ENCODE measurements at places on chromosomes 7 and 10.

DNA sequence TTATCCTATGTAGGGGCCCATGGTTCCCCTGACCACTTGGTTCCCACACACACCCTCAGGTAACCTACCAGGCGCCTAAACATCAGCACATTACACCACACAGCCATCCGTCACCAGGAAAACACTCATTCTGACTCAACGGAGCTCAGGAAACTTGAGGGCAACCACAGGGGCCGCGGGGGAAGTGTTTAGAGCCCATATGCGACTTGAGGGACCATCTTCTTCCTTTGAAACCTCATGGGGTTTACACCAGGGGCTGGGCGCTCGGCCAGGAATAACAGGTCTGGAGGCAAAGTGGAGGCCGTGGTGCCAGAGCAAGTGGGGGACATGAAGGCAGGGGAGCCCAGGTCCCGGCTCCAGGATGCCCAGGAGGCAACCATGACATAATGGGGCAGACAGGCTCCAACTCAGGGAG lies 1.5 kb downstream of the STX1A start:
- DNase-seq: peak; percentile 63

GRCh38 chr10:56551037-56551436 lies 190.0 kb upstream of the ZWINT start:
- no peak for DNase-seq

DNA sequence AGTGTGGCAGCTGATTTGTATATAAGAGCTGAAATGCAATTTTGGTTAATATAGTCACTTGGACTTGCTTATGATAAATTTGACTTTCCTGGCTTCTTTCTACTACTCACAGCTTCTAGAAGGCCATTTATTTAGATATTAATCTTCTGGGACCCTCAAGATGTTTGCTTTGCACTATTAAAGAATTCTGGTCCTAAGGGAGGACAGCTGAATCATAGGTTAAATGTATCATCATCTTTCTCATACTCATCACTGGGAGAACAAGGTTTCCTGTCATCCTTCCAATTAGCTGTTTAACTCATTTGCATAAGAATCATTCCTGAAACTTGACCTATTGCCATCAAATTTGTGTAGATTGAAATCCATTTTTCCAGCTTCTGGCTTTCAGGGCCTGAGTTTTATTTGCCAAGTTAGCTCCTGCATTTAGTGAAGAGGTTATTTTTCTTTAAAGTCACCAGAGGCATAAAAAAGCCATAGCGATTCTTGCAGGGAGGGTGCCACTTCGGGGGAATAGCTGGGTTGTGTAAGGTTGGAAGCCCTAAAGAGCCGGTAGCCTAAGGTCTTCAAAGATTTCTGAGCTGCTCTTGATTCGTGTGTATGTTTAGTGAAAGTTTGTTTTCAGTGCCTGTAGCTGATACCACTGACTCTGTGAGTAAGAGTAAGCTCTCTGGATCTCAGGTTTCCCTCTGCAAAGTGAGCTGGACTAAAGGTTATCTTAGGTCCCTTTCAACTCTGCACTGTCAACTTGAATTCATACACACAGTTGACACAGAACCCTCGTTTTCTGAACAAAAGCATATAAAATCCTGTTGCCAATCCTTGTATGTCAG lies 4.3 kb downstream of the MAP3K8 start:
- DNase-seq: no peak

- no peak for DNase-seq
Measured at GRCh38 chr10:27624941-27625340, 120.7 kb downstream of the MKX start.

DNA sequence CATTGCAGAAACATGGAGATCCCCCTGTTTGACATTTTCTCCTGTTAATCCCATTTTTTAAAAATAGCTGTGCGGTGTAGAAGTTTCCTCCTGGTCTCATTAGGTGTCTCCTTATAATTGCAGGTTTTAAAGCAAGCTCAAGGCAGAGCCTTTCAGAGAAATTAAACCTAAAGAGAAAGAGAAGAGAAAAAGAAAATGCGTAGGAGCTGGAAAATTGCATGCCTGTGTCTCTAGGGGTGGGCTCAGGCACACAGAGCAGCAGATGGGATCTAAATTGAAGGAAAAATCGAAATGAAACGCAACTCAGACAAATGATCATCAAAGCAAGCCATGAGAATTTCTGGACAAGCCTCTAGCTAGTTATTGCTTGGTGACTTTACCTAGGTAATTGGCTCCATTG lies 40.1 kb downstream of the GPR26 start:
- no peak for DNase-seq

GRCh38 chr10:14547816-14548215 lies 217.1 kb upstream of the FRMD4A start:
- DNase-seq: no peak

GRCh38 chr7:118306771-118307170 lies 82.3 kb downstream of the ANKRD7 start:
- no peak for DNase-seq

Data from stimulated activated CD4-positive, alpha-beta T cell treated with anti-CD3 and anti-CD28 coated beads, Interleukin-12 subunit alpha, Interleukin-12 subunit beta, amount 100 ng/mL, for 48 hours (primary cell).